ENCODE measurements at places on chromosomes 6 and 20. TPM values are rescaled to one million over a fixed set of nuclear protein-coding genes. Genes with fewer than 3 reads are reported as not detected.

The RNF182 gene
- not detected for total RNA-seq

The PHACTR1 gene
- total RNA-seq = 0.47 TPM

GRCh38 chr20:49741977-49742376, 28.3 kb upstream of the B4GALT5 start:
- no peak for DNase-seq

- DNase-seq = no peak
Measured at GRCh38 chr6:12594530-12594893, 122.1 kb upstream of the PHACTR1 start.

All from activated CD8-positive, alpha-beta T cell treated with anti-CD3 and anti-CD28 coated beads, Interleukin-2, amount 10 ng/mL, durations not matched to agents 7 days and 5 days (primary cell).